Stimulated activated CD8-positive, alpha-beta memory T cell treated with anti-CD3 and anti-CD28 coated beads, Interleukin-4, amount 100 ng/mL, for 1 hour (primary cell): ENCODE measurements at places on chromosomes 16 and 17.

- no peak for DNase-seq
Observed at GRCh38 chr17:15319452-15320010, 21.9 kb downstream of the TEKT3 start.

DNA sequence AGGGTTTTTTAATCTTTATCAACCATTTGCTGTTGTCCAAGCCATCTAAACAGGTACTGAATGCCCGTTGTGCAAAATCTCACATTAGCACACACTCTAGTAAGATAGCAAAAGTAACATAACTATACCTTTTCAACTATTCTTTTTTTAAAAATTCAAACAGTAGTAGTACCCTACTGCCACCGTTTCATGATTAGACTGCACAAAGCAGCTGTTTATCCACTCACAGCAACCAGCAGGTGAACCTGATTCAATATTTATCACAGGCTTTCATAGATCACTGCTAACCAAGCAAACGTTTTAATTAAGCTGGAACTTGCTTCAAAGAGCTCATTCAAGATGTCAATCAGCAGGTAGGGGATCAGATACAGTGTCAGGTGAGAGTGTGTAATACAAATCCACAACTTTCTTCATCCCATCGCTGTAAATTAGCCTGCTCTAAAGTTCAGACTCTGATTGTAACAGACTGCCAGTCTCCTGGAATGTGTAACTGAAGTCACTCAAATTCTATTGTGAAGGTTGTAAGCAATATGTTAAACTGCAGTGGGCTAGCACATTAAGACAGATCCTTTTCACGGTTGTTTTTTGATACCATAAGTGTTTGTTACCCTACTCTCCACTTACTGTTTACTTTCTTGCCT lies 47.3 kb downstream of the BRIP1 start:
- no peak for DNase-seq

GRCh38 chr16:83806036-83806435 lies 1.7 kb upstream of the HSBP1 start:
- DNase-seq = no peak

DNA sequence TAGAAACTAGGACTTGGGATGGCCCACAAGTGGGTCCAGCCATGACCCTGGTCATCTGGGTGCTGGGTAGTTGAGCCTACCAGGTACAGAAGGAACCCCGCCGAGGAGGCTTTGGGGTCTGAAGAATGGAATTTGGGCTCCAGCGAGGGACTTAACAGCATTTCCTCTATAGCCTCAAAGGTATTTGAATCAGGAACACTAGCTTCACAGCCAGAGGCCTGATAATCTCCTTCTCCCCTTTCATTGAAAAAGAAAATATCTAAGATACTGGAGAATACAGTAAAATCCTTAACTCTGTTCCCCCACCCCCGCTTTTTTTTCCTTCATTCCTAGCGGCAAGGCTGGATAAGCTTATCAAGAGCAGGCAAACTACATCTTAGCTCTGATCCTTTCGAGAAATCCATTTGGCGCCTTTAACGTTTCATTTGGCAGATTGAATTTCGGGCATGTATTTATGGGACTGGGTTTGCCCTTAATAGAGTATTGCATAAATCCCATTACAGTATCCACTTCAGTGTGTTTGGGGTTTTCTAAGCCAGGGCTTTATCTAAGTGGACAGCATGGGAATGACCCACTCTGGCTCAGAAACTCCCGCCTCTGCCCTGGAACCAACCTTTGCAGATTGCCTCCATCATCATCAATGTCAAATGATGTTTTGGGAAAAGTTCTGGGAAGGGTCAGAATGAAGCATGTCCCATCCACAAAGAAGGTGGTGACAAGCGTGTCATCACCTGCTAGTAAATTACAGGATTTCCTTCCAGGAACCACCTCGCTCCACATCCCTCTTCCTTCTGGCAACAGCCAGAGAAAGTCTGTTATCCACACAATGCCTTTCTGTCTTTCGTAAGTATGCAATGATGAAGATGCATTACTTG lies 36.9 kb downstream of the XYLT1 start:
- DNase-seq = no peak

GRCh38 chr16:23055481-23055880 lies 93.8 kb downstream of the USP31 start:
- DNase-seq = no peak

DNA sequence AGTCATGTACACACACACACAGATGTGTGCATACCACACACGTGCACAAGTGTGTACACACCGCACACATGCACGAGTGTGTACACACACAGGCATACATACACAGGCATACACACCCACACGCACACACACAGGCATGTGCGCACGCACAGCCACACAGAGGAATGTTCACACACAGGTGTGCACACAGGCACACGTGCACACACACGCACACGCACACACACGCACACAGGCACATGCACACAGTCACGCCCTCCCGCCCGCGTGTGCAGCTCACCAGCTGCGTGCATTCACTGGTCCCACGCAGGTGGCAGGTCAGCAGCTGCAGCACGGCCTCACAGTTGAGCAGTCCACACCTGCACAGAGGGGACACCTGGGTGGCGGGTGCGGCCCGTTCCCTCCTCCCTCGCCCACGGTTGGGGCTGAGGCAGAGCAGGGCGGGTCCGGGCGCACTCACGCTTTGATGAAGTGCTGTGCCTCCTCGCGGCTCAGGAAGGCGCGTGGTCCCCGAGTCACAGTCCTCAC lies 7.7 kb downstream of the TEPSIN start:
- no peak for DNase-seq

DNA sequence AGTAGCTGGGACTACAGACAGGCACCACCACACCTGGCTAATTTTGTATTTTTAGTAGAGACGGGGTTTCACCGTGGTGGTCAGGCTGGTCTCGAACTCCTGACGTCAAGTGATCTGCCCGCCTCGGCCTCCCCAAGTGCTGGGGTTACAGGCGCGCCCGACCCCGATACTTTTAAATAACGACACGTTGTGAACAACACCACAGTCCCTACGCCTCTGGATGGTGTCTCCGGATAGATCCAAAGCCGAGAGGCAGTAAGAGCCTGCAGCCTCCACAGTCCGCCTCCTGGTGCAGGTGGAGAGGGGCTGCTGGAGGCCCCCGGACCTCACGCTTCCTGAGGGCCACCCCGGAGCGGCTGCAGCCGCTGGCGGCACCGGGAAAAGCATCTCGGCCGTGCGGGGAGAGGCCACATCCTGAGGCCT lies 741 bp upstream of the TLCD3A start:
- DNase-seq = no peak

DNA sequence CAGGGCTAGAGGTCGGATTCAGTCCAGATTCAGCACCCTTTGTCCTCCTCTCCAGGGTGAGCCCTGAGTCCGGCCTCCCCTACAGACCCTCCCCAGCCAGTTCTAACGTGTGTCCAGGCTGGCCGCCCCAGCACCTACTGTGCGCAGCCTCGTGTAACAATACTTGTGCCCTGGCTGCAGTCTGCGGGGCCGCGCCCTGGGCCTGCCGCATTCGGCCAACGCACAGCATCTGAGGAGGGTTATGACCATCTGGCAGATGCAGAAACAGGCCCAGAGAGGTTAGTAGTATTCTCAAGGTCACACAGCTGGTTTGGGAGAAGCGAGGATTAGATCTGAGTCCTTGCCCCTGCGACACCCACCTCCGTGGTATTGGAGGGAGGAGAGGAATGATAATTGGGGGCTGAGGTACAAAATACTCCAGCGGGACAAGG lies 968 bp downstream of the RIPOR1 start:
- no peak for DNase-seq

DNA sequence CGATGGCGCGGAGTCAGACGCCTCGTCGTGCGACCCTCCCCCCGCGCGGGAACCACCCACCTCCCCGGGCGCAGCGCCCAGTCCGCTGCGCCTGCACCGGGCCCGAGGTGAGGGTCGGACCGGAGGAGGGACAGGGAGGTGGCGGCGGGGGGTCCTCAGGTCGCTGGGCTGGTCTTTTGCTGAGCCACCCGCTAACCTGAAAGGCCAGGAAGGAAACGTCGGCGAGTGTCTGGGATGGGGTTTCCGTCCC lies 4.9 kb downstream of the TBX2 start:
- no peak for DNase-seq

GRCh38 chr16:17691106-17691898 lies 220.5 kb upstream of the XYLT1 start:
- DNase-seq = no peak

DNA sequence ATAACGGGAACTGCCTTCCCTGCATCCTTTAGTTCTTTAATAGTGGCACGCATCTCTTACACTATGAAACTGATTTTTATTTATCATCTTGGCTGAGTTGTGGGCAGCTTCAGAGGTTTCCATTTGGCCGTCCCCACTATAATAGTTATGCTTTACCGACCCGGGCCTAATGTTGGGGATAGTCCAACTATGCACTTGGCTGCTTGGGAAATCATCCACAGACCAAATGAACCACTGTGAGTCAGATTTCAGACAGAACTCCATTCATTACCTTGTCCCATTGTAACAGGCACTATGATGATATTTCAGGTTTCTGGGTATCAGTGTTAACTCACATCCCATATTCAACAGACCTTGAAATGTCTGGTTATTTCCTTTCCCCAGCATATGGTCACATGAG lies 6.1 kb upstream of the SLFN5 start:
- DNase-seq = no peak

- DNase-seq = no peak
Observed at GRCh38 chr16:76335180-76335974, 58.2 kb downstream of the CNTNAP4 start.

GRCh38 chr17:37299257-37299980 lies 76.4 kb upstream of the C17orf78 start:
- DNase-seq = no peak

- DNase-seq = no peak
Observed at GRCh38 chr16:27444015-27444414, 42.0 kb downstream of the IL21R start.

DNA sequence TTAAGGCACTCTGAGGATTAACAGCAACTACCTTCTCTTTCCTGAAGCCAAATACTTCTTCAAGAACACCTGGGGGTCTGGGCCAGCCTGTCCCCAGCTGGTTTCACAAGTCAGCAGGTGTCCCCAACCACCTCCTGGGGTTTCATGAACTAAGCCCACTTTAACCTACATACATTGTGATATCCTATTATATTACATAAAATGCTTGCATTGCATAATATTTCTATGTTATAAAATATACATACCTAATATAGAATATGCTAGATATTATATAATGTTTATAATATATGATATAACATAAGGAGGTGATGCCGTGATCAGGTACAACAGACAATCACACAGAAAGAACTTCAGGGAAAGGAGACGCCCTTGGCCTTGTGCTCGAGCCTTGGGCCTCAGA lies 367.6 kb downstream of the C16orf95 start:
- DNase-seq = no peak

DNA sequence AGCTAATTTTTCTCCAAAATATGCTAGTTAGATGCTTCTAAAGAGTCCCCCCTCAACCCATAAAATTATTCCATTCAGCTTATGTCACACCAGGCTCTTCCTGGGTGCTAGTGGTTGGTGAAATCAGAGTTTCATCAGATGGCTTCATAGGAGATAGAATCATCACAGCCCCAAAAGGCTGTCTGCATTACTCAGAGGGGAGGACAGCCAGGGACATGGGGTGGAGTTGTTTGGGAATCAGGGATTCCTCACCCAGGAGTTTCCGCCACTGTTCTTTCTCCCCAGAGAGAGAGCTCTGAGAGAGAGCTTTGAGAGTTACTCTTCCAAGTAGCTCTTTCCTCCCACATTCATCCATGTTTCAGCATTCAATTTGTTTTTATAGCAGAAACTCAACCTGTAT lies 288 bp upstream of the KRT34 start:
- DNase-seq = no peak

GRCh38 chr17:16943541-16944333 lies 28.2 kb downstream of the TNFRSF13B start:
- DNase-seq = no peak

DNA sequence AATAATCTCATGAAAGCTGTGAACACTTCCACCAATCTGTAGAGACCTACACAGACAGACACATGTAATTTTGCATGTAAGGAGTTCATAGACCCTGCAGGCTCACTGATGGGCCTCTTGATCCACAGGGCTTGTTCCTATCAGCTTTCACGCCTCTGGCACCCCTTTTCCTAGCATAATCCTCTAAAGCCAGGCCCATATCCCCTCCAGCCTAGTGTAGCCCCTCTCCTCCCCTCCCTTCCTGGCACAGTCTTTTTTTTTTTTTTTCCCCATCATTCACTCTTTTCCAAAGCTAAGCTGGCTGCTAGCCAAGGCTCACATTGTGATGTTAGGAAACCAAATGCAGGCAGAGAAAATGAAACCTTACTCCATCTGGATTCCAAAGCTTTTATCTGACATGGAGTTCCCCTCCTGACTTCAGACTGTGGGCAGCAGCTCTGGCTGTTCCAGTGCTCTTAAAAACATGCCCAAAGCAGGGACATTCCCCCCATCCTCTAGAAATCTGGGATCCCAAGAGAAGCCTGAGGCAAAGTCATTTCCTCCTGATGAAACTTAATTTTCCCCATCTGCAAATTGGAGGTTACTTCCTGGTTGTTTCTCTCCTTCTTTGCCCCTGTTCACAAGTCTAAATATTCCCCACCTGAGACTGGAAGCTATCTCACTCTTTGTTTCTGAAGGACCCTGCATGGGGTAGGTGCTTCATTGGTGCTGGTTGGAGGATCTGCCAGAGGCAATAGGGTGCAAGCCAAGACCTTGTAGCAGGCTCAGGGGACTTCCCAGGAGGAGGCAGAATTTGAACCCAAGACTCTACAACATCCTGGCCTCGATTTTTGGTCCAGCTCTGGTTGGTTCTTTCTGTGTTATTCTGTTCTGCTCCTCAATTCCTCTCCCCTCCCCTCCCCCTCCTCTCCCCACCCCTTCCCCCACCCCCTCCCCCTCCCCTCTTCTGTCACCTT lies 9.9 kb upstream of the CCL5 start:
- DNase-seq = no peak

- DNase-seq = no peak
Observed at GRCh38 chr17:56505154-56505756, 88.2 kb upstream of the NOG start.

GRCh38 chr17:28986714-28987655 lies 18.8 kb downstream of the SEZ6 start:
- DNase-seq = no peak

- DNase-seq = no peak
Observed at GRCh38 chr17:43676471-43676870, 14.7 kb upstream of the MEOX1 start.

DNA sequence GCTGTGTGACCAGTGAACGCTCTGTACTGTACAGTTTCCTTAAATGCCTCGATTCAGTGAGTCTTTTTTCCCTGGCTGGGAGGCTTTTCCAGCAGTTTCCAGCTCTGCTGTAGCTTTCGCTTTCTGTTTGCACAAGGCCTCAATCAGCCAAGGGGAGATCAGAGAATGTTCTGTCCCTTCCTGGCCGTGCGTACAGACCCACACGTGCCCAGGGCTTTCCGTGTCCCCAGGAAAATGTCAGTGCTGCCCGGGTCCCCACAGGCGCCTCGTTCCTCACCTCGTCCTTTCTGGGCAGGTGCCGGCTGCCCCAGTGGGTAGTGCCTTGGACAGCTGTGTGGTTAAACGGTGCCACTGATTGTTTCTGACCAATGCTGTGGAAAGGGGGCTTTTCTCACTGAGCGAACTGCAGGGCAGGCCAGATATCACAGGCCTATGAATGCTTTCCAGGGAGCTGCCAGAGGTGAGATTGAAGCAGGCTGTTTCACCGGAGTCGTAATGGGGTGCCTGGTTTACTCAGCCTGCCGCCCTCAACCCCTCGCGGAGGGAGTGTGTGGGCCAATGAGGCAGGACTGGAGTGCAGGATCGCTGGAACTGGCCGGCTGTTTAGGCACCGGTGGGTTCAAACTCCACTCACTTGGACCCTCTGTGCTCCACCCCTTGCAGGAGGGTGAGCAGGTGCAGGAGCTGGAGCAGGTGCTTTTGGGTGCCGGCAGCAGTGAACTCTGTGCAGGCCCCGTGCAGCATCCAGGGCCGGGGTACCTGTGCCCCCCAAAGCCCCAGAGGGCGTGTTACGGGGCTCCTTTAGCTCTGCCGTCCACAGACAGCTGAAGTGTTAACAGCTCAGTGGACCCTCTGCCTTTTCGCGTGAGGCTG lies 44.4 kb downstream of the ZNF778 start:
- no peak for DNase-seq
